ENCODE measurements at places on chromosomes 12 and 14. TPM values are rescaled to one million over a fixed set of nuclear protein-coding genes. Genes with fewer than 3 reads are reported as not detected.
A peak's percentile ranks its signal among the peaks of the same experiment; 100 is the strongest.

The ETFBKMT gene
- 2.6 TPM for total RNA-seq

The FGF6 gene
- total RNA-seq, result not detected

The UTP20 gene
- total RNA-seq, result 18.4 TPM

The TMEM229B gene
- 0.41 TPM for total RNA-seq

The PRICKLE1 gene
- total RNA-seq, result 80.7 TPM

The EEF1AKMT3 gene
- 10.5 TPM for total RNA-seq

The CCDC197 gene
- not detected for total RNA-seq

The OR4E2 gene
- not detected for total RNA-seq

- no peaks in the 10 kb centered on the region for H3K27me3 ChIP-seq
- no peak for DNase-seq
- no peak overlapping the region for H3K27ac ChIP-seq
- H3K4me3 ChIP-seq, result no peak overlapping the region
- H3K36me3 ChIP-seq, result no peaks in the 10 kb centered on the region
These were observed 106.7 kb downstream of the RPS29 start for GRCh38 chr14:49479432-49479831.

- no peaks in the 10 kb centered on the region for H3K4me1 ChIP-seq
- peak within 1 kb of the TSS; percentile 33 for H3K4me3 ChIP-seq
- H3K27me3 ChIP-seq, result peaks cover 37% of the 10 kb centered on the region
- H3K36me3 ChIP-seq, result no peaks in the 10 kb centered on the region
These were observed at the start of gene CMKLR1 for GRCh38 chr12:108338915-108339657. Gene CMKLR1 (minus strand): TSS chr12:108339311. CDS start chr12:108293591, 45,720 bp downstream.

GRCh38 chr12:49567302-49567610, 686 bp downstream of the MCRS1 start:
- peak overlapping the region; percentile 97 for H3K4me3 ChIP-seq
- H3K27me3 ChIP-seq, result no peaks in the 10 kb centered on the region
- H3K4me1 ChIP-seq, result peaks cover 16% of the 10 kb centered on the region
- DNase-seq, result no peak
- H3K36me3 ChIP-seq, result peaks cover 15% of the 10 kb centered on the region

GRCh38 chr12:19833775-19834501, 394.6 kb downstream of the AEBP2 start:
- no peak overlapping the region for H3K4me3 ChIP-seq
- H3K27me3 ChIP-seq, result no peaks in the 10 kb centered on the region
- peaks cover 1% of the 10 kb centered on the region for H3K36me3 ChIP-seq

DNA sequence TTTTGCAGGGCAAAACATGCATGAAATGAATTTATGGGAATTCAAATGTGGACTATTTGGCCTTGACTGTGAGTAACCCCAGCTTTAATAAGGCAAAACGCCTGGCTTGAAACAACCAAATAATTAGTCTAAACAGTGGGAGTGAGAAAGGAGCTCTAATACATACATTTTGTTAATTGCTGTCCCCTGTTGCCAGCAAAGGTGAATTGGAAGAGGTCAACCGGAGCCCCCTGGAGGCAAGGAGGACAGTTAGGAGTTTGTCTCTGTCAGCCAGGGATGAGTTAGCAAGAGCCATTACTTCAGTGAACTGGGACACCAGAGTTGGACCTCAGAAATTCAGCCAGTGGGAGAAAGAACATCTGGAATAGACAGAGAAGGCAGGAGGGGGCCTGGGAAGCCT, 17.4 kb downstream of the KRT76 start:
- H3K27ac ChIP-seq, result no peak overlapping the region
- no peak for DNase-seq
- H3K36me3 ChIP-seq, result no peaks in the 10 kb centered on the region
- no peaks in the 10 kb centered on the region for H3K4me1 ChIP-seq
- H3K4me3 ChIP-seq, result no peak overlapping the region

GRCh38 chr12:105348561-105348960, 18.1 kb downstream of the C12orf75 start:
- H3K4me3 ChIP-seq, result no peak overlapping the region
- H3K27ac ChIP-seq, result no peak overlapping the region
- DNase-seq, result no peak
- no peaks in the 10 kb centered on the region for H3K27me3 ChIP-seq
- H3K36me3 ChIP-seq, result no peaks in the 10 kb centered on the region

DNA sequence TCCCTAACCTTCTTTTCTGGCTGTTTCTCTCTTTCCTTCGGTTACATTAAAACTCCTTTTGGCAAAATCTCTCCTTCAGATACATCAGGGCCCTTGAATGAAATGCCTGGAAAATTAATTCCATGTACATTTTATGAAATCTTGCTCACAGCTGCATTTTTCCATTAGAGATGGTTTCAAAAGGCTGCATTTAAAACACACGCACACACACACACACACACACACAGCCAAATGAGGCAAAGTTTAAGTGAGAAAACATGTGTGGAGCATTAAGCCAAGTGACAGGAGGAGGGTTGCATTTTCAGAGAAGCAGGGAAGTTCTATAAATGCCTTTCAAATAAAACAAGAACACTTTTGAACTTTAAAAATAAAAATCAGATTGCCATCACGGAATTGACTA, 216.4 kb downstream of the LRIG3 start:
- no peaks in the 10 kb centered on the region for H3K4me1 ChIP-seq
- DNase-seq, result no peak
- no peaks in the 10 kb centered on the region for H3K27me3 ChIP-seq
- H3K36me3 ChIP-seq, result no peaks in the 10 kb centered on the region
- no peak overlapping the region for H3K27ac ChIP-seq

DNA sequence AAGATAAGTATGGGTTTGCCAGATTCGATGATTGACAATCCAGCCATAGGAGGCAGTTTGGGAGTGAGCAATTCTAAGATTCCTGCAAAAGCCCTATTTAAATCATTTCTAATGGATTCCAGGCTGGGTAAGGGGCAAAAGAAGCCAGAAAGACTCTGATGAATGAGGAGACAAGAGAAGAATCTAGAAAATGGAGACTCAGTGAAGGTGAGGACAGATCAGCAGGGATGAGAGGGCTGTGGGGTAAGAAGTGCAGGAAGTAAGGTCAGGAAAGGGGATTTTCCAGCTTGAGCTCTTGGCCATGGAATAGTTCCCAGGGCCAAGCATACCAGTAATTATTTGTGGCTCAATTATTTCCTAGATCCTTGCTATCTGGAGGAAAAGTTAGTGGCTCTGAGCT, 87.3 kb downstream of the TMX1 start:
- H3K4me3 ChIP-seq, result no peak overlapping the region
- H3K27ac ChIP-seq, result peak overlapping the region; percentile 1
- H3K36me3 ChIP-seq, result no peaks in the 10 kb centered on the region
- no peak for DNase-seq
- H3K4me1 ChIP-seq, result peaks cover 31% of the 10 kb centered on the region
- H3K27me3 ChIP-seq, result no peaks in the 10 kb centered on the region

GRCh38 chr12:91991399-91992187, 154.1 kb downstream of the BTG1 start:
- H3K4me1 ChIP-seq, result peaks cover 13% of the 10 kb centered on the region
- no peaks in the 10 kb centered on the region for H3K27me3 ChIP-seq
- no peak overlapping the region for H3K4me3 ChIP-seq
- no peak for DNase-seq
- H3K36me3 ChIP-seq, result no peaks in the 10 kb centered on the region
- H3K27ac ChIP-seq, result no peak overlapping the region

DNA sequence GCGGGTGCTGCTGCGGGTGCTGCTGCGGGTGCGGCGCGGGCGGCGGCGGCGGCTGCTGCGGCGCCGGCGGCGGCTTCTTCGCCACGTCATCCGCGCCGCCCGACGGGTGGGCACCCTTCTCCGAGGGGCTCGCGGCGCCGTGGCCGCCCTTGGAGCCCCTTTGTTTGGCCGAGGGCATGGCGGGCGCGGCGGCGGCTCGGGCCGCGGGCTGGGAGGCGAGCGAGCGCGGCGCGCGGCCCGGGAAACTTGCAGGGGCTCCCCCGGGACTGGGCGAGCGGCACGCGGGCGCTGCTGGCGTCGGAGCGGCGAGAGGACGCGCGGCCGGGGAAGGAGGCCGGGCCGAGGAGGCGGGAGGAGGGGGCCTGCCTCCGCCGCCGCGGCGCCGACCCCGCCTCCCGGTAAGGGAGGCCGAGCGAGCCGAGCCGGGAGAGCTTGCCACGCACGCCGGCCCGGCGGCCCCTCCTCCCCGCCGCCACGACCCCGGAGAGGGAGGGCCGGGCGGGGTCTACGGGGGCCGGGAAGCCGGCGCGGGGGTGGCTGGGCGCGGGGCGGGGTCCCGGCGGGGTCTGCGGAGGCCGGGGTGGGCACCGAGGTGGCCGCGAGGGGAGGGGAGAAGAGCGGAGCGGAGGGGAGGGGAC, at the start of gene CKAP4:
TSS of gene CKAP4 (minus strand) at position 347 of the 638 bp plus-strand sequence. CDS start at position 178, 169 bp downstream.
- H3K27ac ChIP-seq, result peak within 1 kb of the TSS; percentile 89
- H3K4me1 ChIP-seq, result peaks cover 54% of the 10 kb centered on the region
- H3K4me3 ChIP-seq, result peak within 1 kb of the TSS; percentile 78
- DNase-seq, result peak; percentile 80

DNA sequence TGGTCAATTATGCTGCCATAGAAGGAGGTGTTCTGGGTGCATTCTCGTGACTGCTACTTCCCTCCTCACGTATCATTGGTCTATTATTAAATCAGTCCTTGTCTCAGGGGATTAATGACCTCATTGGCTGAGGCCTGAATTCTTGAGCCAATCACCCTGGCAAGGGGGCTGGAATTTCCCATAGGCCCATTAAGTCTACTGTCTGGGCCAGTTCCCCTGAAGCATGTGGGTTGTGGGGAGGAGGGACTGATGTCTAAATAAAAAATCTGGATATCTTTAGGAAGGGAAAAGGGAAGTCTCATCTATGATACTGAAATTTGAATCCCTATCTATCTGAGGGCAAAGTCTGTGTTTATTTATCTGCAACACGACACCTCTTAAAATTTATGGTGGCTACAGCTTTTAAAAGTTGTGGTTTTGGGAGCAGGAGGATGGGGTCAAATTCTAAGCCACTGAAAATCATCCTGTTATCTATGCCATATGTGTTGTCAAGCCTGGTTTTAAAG, 71.9 kb downstream of the DYRK2 start:
- H3K4me1 ChIP-seq, result peaks cover 20% of the 10 kb centered on the region
- no peaks in the 10 kb centered on the region for H3K36me3 ChIP-seq
- no peaks in the 10 kb centered on the region for H3K27me3 ChIP-seq

DNA sequence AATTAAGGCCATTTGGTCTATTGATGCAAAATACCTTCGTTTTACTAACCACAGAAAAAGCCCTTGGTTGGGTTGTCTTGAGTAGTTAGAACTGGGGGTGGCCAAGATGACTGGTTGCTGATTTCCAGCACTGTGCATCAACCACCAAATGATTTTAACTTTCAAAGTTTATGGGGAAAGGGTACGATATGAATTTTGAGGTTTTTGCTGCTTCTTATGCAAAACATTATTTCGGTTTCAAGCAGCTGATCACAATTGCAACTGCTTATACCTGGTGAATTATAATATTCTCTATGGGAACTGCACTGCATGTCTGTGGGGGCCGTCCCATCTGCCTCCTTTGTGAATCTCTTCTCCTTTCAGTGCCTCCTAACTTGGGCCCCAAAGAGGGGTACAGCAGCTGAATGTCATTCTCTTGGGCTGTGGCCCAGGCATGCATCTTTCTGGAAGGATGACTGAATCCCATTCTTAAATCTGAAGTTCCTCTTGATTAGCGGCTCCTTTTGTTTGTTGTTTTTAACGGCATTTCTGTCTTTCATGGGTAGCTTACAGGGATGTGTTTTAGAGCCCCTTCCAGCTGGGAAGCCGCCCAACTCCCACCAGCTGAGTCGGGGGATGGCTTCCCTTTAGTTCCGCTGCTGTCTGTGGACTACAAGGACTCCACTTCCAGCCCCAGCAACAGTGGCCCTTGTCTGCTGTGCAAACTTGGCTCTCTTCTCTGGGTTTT, 479.8 kb downstream of the ZFP36L1 start:
- H3K4me1 ChIP-seq, result peaks cover 50% of the 10 kb centered on the region
- DNase-seq, result no peak
- H3K36me3 ChIP-seq, result no peaks in the 10 kb centered on the region
- no peaks in the 10 kb centered on the region for H3K27me3 ChIP-seq
- H3K4me3 ChIP-seq, result no peak overlapping the region
- H3K27ac ChIP-seq, result peak overlapping the region; percentile 45

DNA sequence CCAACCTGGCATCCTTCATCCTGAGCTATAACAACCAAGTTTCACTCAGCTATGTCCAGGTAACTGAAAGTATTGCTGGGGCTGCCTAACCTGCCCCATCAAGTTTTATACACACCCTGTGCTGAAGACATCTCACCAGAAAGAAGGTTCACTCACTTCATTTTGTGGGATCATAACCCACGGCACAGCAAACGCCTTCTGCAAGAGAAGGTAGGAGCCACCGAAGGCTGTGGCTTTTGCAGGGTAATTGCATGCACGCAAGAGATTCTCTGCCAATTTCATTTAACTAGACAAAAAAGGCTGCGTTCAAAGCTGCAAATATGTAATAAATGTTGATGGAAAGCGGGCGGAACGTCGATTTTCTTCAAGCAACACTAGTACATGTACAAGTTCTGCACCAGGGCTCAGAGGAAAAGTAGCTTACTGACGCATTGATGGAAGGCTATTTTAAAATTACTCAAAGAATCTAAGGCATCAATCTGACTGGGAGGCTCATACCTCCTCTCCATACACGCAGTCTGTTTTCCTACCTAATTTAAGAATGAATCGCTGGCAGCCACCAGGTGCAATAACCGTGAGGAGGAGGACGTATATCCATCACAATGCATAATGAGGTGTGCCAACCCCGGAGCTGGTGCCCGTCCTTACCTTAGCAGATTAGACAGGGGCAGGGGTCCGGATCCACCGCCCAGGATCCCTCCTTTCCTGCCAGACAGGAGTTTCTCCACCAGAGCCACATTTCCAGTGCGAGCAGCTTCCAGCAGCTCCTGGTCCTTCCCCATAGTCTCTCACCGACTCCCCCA, 1.1 kb downstream of the ANKS1B start:
- H3K4me1 ChIP-seq, result peaks cover 23% of the 10 kb centered on the region
- H3K36me3 ChIP-seq, result no peaks in the 10 kb centered on the region
- peak overlapping the region; percentile 82 for H3K4me3 ChIP-seq

DNA sequence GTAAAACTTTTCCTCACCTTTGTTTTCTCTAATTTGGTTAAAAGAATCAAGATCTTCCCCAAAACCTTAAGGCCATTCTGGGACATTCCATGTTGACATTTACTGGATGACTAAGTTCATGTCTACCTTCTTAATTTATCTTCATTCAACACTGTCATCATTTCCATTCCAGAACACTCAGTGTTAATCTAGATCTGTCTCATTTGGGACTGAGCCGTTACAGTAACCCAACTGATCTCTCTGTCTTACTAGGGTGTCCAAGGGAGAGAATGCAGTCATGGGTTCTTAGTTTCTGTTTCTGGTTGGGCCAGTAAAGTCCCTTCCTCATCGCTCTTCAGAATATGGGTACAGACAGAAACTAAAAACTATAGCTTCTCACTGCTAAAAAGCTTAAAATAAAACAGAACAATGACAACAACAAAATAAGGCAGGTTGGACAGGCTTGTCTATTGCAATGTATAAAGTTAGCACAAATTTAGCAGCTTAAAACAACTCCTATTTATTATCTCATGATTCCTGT, 144.8 kb downstream of the ASCL1 start:
- no peak overlapping the region for H3K27ac ChIP-seq
- no peak for DNase-seq
- H3K36me3 ChIP-seq, result no peaks in the 10 kb centered on the region
- H3K4me3 ChIP-seq, result no peak overlapping the region

Measured in mesothelial cell of epicardium (in vitro differentiated cells).